ENCODE measurements at places on chromosomes 2 and 18.

GRCh38 chr2:195934484-195934883 lies 134.2 kb downstream of the DNAH7 start:
- no peak for DNase-seq

- no peak for DNase-seq
These were observed 23.7 kb downstream of the CENPO start for GRCh38 chr2:24816884-24817283.

GRCh38 chr2:208256192-208256782 lies 1.4 kb upstream of the IDH1 start:
- DNase-seq: no peak

DNA sequence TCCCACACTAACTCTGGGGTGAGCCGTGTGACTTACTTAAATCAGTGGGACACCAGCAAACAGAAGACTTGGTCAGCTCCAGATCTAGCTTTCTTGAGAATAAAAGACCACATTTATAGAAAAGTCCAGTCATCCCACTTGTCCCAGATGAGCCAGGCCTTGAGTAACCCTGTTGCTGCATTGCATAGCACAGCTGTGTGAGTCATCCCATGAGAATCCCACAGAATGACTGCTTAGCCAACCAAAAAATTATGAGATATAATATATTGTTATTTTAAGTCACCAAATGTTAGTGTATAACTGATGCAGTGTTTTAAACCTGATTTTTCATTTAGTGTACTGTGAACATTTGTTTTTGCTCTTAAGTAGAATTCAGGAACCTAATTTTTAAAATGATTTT lies 94.2 kb upstream of the FSHR start:
- no peak for DNase-seq

DNA sequence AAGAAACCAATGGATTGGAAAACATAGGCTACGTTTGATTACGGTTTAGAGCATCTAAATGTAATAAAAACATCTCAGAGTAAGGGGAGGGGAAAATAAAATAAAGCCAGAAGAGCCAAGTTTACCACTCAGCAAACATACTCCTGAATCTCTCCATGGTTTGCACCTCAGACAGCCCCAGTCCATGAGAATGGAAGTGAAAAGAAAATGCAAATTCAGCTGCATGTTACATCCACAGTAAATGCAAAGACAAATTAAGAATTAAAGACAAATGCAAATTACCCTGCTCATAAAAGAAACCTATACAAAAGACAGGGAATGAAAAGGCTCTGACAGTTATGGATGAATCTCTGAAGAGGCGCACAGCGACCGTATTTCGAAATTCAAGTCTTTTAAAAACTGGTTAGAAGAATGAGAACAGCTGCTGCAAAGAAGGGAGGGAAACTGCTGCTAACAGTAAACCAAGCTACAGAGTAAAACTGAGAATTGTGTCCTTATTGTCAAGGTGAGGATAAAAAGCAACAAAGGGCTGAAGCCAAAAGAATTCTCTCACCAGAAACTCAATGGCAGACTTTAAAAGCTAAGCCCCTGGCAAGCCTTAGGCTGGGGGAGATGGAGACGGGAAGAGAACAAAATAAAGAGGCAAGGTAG lies 197.9 kb upstream of the ACVR2A start:
- DNase-seq: no peak

Measured in CD4-positive, alpha-beta T cell treated with Interleukin-15 for 4 hours (primary cell).